ENCODE measurements at places on chromosomes 3 and 15. TPM values are rescaled to one million over a fixed set of nuclear protein-coding genes. Genes with fewer than 3 reads are reported as not detected.

SKOR1 gene
- 0.05 TPM for total RNA-seq

DNA sequence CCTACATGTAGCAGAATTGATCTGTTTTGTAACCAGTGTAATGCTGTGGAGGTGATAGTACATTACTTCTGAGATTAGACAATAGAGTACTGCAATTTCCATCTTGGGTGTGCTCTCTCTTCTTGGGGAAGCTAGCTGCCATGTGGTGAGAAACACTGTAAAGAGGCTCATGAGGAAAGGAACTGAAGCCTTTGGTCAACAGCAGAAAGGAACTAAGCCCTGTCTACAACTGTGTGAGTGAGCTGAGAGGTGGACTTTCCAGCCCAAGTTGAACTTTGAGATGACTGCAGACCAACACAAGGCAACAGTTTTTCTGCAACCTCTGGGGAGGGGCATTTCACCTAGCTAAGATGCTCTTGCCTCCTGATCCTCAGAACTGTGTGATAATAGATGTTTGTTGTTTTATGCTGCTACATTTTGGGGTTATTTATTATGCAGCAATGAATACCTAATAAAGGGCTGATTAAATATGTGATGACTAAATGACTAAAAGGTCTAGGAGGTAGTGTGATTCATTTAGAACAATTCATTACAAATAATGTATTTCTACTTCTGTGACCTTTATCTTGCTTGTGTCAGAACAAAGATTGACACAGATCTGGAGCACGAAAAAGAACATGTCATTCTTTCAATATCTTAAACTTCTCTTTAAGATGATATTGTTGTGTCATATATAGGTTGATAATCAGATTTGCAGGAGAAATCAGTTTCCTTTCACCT lies 121.6 kb upstream of the THRB start:
- no peak for DNase-seq

CCR3 gene
- total RNA-seq = not detected

LMAN1L gene
- total RNA-seq = not detected

- no peak for DNase-seq
These were observed 44.2 kb downstream of the ZMAT3 start for GRCh38 chr3:179027326-179027900.

DNA sequence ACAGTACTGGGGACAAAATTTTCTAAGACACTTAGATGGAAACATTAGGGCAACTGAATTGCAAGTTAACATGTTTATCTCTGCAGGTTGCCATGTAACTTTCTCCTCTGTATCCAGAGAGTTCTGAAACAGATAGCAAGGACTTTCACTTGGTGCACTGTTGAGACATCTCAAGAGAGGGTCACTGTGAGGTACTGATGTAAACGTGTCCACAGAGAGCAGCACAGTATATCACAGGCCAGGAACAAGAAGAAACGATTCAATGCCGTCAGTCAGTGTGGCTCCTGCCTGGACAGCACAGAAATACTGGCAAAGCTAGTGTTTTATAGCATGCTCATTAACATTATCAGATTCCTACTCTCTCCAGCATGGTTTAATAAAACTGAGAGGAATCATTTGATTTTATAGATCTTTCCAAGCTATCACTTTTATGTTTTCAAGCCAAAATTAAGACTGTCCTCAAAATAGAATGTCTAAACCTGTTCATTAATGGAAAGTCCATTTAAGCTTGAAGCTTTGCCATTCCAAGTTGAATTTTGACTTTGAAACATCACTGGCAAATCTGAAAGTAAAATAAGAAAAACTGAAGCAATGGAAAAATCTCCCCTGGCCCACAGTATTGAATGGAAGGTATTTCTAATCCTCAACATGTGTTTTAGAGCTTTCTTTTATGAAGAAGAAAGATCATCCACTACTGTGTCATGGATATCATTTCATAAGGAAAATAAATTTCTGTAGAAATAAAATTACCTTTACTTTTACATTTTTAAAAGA lies 102.7 kb downstream of the IMPG2 start:
- no peak for DNase-seq

BLOC1S6 gene
- 37.0 TPM for total RNA-seq

GABRG3 gene
- not detected for total RNA-seq

- DNase-seq = peak; percentile 64
These were observed 583 bp upstream of the C3orf49 start for GRCh38 chr3:63818282-63819150.

PATL2 gene
- 0.65 TPM for total RNA-seq

DNA sequence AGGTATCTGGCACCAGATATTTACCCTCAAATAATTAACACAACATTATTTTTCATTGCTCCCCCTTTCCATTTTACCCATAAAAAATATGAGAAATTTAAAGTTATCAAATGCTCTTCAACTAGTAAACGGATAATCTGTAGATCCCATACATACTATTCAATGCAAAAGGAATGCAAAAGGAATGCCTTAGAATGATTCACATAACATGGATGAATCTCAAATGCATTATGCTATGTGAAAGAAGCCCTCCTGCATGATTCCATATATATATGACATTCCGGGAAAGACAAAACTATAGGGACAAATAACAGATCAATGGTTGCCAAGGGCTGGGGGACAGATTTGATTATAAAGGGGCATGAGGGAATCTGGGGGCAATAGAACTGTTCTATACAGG lies 195.7 kb downstream of the STT3B start:
- DNase-seq = no peak

GRCh38 chr15:95757171-95757570 lies 573.3 kb upstream of the NR2F2 start:
- no peak for DNase-seq

LSG1 gene
- 38.5 TPM for total RNA-seq

DNA sequence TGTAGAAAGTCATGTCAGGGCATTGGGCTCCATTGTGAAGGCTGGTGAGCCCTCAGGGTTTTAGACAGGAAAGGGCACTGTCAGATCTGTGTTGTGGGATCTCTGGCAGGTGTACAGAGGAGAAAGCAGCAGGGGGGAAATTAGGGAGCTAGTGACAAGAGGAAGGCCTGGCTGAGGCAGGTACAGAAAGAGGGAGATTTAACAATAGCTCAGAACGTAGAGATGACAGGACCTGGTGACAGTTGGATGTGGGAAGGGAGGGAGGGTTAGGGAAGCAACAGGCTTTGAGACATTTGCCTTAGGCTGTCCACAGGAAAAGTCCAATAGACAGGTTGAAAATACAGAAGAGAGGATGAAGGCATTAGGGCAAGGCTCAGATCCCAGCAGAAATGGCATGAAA lies 288.1 kb downstream of the EPHB1 start:
- no peak for DNase-seq

CCR1 gene
- 5.9 TPM for total RNA-seq

DNA sequence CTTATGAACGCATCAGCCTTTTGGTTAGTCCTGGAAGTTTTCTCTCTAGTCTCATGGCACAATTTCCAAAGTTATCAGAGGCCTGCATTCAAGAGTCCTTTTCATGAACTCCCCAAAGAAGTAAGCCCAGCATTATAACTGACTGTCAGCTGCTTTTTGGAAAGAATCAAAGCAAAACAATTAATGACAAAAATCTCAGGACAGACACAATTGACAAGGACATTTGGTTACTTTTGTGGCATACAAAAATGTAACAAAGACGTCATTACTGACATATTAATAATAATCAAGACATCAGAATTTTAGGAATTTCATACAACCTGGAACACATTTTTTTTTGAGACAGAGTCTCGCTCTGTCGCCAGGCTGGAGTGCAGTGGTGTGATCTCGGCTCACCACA lies 21.2 kb downstream of the KATNBL1 start:
- DNase-seq = no peak

DNA sequence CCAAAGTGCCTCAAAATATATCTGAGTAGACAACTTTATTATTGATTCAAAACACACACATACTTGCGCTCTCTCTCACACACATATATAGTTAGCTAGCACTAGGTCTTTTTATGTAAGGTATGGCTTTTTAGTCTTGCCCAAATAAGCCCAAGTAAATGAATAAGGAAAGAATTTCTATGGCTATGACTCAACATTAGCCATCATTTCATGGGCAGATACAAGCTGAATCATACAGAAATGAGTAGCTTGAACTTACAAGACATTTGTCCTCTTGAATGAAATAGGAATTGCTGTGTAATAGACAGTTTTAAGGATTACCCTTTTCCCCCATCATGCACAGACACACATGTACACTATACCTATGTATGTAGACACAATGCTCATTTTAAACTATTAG lies 4.9 kb downstream of the CADPS start:
- no peak for DNase-seq

DNA sequence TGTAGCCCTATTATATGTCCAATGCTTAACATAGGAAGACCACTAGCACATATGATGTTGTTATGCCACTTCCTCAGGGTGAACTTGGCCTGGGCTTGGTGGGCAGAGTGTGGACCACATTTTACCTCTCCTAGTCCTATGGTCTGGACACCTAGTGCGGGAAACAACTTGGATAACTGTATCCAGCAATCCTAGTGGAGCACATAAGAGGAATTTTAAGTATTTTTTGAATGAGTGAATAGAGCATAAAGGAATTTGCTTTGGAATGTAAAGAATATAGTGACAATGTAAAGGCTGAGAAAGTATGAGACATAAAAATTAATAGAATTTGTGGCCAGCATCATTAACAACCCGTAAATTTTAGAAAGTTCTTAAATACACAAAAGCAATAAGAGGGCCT lies 528.9 kb downstream of the IGSF11 start:
- DNase-seq = no peak

GRCh38 chr3:133475245-133476010 lies 75.6 kb downstream of the BFSP2 start:
- no peak for DNase-seq

GRCh38 chr3:187739094-187739560 lies 6.1 kb downstream of the BCL6 start:
- DNase-seq = peak; percentile 54

TOPBP1 gene
- 22.9 TPM for total RNA-seq

DNA sequence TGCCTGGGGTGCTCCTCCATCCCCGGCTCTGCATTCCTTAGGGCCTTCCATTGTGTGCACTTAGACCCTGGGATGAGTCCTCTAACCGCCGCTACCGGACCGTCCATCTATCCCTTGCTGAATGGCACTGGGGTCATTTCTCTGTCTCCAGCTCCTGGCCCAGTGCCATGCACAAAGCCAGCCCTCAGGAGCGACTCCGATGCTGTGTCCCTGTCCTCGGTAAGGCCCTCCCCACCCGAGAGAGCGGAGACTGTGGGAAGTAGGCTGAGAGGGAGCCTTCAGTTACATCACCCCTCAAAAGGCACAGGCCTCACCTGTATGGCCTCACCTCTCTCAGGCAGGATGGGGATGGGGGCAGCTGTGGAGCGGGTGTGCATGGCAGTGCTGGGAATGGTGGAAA lies 33.8 kb downstream of the MUC4 start:
- DNase-seq = no peak

DNA sequence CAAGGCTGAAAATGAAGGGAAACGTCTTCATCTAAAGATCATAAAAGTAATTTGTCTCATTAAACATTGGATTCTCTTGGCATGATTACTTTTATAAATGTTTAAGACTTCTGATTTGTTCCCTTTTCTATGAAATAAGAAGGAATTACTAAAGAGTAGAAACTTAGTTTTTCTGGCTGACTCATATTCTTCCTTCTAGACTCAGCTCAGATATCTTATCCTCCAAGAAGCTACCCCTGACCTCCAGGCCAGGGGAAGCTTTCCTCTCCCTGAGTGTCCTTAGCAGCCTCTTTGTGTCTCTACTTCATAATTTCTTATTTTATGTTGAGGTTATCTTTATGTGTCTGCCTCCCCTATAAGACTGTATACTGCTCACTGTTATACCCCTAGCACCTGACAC lies 291.9 kb upstream of the STT3B start:
- DNase-seq = no peak

PPCDC gene
- 9.3 TPM for total RNA-seq

DNA sequence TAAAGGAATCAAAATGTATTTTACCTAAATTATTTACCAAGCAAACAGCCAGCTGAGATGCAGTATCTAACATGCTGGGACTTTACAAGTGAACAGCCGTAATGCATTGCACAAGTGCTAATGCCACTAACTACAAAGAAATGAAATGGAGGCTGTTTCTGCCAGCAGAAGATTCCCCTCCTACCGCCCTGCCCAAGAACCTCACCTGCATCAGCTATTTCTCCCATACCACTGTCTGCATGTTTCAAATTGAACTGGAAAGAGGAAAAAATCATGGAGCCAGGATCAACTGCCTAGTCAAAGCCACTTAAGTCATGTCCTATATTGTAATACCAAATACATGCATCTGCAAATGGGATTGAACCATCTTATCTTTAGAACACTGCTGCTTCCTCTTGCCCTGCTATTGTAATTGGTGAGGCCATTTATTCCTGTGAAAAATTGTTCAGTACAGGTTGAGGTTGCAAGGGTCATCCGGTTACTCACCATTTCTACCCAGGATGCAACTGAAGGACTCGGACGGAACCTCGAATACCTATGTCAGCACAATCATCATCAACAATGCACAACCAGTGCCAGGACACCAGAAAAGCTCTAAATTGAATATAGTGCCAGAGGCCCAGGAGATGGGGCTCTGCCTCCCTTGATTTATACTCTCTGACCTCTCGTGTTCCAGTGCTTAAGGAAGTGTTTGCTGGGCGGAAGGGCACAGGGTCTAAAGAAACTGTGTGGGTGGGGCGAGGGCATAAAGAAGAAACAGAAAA lies 27.5 kb downstream of the ANXA2 start:
- DNase-seq = no peak

- DNase-seq = no peak
These were observed 262.0 kb downstream of the CGGBP1 start for GRCh38 chr3:87796843-87797185.

VEPH1 gene
- 1.7 TPM for total RNA-seq

DNA sequence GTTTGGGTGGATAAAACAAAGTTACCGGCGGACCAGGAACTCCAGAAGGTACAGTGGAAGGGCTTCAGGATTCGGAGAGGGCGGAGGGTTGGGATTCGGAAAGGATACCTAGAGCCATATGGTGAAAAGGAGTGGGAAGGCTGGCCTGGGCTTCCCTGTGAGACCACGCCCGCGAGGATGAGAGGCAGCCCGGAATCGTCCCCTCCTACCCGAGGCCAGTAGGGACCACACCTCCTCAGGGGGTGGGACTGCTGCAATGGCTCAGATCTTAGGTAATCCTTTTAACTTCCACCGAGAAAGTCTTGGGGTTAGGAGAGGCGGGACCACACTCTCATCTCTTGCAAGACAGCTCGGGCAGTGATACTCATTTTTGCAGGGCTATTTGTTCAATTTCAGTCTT lies 511.3 kb downstream of the OCA2 start:
- no peak for DNase-seq
